Calu3 (cell line): ENCODE measurements at places on chromosomes 7 and 10. TPM values are rescaled to one million over a fixed set of nuclear protein-coding genes. Genes with fewer than 3 reads are reported as not detected.

DNA sequence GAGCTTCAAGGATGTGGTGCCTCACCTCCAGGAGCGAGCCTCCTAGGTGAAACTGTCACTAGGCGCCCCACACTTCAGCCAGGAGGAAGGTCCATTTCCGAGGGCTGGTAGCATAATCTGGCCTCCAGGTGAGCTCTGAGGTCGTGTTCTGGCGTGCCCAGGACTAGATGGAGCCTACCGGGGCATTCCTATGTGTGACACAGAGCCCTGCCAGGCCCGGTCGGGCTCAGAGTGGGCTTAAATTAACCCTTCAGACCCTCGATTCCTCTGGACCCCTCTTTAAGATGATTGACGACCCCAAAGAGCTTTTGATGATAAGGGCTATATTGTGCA lies 233.1 kb downstream of the EBF3 start:
- DNase-seq: no peak

DNA sequence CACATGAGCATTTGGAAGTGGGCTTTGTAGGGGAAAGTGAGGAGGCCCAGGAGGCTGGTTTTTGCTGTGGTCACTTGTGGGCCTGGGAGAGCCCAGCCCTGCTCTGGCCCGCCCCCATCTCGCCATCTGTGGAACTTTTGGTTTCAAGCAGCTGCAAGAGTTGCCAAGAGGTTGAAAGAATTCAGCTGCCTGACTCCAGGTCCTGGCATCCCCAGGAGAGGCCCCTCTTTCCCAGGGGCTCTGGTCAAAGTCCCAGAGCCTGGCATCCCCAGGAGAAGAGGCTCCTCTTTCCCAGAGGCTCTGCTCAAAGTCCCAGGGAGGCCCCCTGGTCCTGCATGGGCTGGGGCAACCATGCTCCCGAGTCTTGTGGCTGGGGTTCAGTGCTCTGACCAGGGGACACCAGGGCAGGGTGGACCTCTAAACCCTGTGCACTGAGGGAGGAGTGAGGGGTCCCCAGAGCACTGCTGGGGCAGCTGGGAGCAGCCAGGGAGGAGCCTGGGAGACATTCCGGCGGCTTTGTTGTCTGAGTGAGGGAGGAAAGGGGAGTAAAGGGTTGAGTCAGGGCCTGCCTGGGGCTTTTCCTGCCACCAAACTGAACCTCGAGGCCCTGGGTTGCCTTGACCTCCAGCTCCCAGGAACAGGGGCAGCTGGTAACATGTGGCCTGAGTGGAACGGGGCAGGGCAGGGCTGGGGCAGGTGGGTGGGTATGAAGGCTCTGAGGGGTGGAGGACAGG lies 27.7 kb upstream of the CSGALNACT2 start:
- no peak for DNase-seq

DNA sequence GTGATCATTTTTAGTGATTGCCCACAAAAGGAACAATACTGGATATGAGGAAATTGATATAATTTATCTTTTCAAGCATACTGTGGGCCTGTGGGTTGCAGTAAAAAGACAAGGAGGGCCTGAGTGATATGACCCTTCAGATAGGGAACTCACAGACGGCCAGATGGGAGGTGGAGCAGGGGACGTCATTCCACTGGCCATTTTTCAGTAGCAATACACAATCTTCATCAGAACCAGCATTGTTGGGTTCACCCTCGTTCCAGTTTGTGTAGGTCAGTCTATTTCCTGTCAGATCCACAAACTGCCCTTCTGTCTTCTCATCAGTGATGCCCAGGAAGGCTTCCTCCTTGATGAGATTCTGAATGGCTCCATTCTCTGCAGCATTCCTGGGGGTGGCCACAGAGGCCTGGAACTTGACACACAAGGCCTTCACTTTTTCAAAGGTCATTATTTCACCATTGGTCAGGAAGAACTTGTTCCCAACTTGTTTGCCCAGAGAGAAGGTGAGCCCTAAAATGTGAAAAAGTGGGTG lies 4.5 kb downstream of the MBL2 start:
- DNase-seq: no peak

- no peak for DNase-seq
Measured at GRCh38 chr7:75758491-75758890, 13.5 kb downstream of the CCL26 start.

- DNase-seq: peak; percentile 77
Measured at GRCh38 chr10:104580774-104581675, 60.1 kb upstream of the SORCS3 start.

GRCh38 chr7:55550841-55551537 lies 21.3 kb downstream of the VOPP1 start:
- DNase-seq: no peak

- DNase-seq: no peak
Measured at GRCh38 chr10:8455181-8455580, 400.7 kb downstream of the GATA3 start.

DNA sequence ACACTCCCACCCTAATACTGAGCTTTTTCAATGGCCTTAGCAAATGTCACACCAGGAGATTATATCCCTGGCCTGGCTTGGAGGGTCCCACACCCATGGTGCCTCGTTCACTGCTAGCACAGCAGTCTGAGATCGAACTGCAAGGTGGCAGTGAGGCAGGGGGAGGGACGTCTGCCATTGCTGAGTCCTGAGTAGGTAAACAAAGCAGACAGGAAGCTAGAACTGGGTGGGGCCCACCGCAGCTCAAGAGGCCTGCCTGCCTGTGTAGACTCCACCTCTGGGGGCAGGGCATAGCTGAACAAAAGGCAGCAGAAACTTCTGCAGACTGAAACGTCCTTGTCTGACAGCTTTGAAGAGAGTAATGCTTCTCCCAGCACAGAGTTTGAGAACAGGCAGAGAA lies 338.9 kb upstream of the MBL2 start:
- peak; percentile 16 for DNase-seq

GRCh38 chr10:71726580-71727104 lies 7.1 kb upstream of the C10orf105 start:
- DNase-seq: no peak

DNA sequence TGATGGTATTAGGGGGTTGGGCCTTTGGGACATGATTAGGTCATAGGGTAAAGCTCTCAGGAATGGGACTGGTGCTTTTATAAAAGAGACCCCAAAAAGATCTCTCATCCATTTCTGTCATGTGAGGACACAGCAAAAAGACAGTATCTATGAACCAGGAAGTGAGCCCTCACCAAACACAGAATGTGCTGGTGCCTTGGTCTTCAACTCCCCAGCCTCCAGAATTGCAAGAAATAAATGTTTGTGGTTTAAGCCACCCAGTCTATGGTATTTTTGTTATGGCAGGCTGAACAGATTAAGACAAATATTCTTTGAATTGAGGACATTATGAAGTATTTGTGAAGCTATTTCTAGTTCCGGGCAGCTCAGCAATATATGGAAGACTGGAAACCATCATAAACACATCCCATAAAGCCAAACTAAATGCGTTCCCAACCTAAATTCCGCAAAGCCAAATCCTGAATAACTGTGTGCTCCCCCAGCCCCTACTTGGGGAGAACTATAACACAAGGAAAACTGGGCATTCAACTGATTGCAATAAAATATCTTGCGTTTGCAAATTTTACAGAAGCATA lies 153.7 kb downstream of the GALNT17 start:
- DNase-seq: no peak

- DNase-seq: no peak
Measured at GRCh38 chr10:78071140-78071856, 37.6 kb downstream of the RPS24 start.

DNA sequence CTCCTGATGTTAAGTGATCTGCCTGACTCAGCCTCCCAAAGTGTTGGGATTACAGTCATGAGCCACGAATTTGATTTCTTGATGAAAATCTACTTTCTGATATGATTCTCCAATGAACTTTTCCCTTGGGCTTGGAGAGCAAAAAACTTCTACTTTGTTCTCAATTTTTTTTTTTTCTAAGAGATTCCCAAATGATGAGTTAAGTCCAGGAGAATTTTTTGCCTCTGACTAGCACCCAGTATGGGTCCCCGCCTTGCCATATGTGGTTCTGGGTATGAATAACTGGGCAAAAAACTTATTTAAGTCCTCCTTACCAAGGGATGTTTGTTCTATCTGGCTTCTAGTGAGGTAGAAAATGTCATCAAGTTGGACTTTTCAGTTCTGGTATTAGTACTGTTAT lies 147.9 kb upstream of the LYZL1 start:
- no peak for DNase-seq

GRCh38 chr10:49486009-49486408 lies 52.9 kb downstream of the ERCC6 start:
- no peak for DNase-seq

- DNase-seq: no peak
Measured at GRCh38 chr7:104106108-104106905, 101.5 kb downstream of the ORC5 start.

DNA sequence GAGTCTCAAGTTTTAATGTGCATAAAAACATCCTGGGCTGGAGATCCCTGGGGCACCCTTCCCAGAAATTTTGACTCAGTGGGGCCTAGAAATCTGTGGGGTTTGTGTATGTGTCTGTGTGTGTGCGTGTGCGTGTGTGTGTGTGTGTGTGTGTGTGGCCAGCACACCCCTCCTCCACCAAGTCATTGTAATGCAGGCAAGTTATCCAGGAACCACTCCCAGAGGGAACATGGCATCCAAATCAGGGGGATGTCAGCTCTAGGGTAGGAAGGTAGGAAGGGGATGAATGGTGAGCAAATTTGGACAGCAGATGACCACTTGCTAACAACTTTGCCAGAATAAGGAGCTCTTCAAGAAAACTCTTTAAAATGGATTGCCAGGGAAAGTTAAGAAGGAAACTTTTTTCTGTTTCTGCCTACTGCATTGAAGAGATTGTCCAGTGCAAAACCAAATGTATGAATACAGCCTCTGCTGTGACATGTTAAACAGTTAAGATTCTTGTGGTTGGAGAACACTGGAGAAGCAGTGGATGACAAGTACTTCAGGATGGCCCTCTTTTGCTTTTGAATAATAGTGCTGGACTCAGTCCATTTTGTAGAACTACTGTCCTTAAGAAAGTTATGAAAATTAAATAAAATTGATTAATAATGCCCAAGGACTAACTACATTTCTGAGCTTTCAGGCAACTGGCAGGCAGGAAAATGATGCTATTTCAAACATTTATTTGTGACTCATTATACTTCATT lies 12.3 kb downstream of the STAMBPL1 start:
- DNase-seq: no peak

DNA sequence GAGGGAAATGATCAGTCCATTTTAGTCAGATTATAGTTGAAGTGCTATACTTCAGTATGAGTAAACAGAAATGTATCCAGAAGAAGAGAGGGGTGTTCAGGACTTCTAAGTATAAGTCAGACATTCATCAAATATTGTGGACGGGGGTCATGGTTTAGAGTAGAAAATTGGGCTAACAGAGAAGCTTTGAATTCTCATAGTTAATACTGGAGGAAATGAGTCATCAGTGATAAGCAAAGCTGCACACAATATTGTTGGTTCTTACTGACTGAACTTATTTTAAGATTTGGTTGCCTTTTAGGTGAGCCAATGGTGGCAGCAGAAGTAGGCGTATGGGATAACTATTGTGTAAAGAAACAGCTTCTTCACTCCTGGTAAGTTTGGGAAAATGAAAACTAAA lies 1.7 kb upstream of the SUMF2 start:
- peak; percentile 33 for DNase-seq

GRCh38 chr10:130817046-130817624 lies 494.4 kb downstream of the TCERG1L start:
- DNase-seq: no peak

DNA sequence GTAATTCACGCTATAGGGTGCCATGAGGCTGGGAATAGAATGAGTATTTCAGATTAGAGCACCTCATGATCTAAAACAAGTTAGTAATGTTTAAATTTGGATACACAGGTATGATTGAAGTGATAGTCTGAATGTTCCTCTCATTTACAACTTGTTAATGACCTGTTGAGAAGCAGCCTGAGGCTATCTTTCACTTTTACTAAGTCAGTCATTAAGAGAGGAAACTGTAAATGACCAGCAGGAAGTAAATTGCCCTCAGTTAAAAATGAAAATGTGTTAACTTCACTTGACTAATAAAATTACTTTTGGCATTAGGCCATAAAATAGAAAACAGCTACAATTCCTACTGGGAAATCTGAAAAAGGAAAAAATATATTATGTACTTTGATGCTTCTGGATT lies 1042.0 kb downstream of the DNAJB9 start:
- no peak for DNase-seq

GRCh38 chr7:54129035-54129434 lies 413.1 kb upstream of the VSTM2A start:
- DNase-seq: no peak

GRCh38 chr7:97576043-97576442 lies 155.8 kb upstream of the TAC1 start:
- no peak for DNase-seq

GRCh38 chr10:49273082-49273465 lies 25.9 kb upstream of the C10orf71 start:
- DNase-seq: no peak

DNA sequence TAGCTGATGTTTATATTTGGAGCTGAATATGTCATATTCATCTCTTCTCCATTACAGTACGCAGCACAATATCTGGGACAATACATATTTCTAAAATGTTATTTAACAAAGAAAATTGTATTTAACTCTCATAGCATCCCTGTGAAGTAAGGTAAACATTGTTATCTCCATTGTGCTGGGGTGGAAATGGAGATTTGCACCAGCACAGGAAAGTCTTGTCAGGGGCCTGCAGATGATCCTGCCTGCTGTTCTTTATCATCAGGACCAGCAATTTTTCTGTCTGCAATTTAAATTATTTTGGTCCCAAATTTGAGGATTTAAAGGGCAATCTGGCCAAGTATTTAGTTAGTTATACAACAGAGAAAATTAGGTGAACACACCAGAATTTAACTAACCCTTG lies 144.4 kb downstream of the CPED1 start:
- no peak for DNase-seq

DNA sequence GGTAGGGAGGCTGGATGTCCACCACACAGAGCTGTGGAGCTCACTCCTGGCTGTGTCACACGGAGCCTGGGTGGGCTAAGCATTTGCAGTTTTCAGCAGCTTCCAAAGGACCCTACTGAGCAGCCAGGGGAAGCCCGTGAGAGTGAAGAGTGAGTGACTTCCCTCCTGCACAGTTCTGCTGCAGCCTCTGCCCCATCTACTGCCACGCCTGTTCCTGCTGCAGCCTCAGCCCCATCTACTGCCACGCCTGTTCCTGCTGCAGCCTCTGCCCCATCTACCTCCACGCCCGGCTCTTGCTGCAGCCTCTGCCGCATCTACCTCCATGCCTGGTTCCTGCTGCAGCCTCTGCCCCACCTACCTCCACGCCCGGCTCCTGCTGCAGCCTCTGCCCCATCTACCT lies 12.2 kb downstream of the ADAM8 start:
- no peak for DNase-seq

PAPSS2 gene
- 12.6 and 12.7 TPM in 2 replicates for total RNA-seq

ITIH2 gene
- total RNA-seq: 1.1 and 1.7 TPM in 2 replicates

PRKCQ gene
- total RNA-seq: 0.73 and 1.1 TPM in 2 replicates

COL26A1 gene
- total RNA-seq: not detected in 2 replicates

THSD7A gene
- total RNA-seq: 5.9 and 8.3 TPM in 2 replicates
